Muscle of back (tissue), 13 donors: ENCODE measurements at places on chromosomes 3 and 15. TPM values are rescaled to one million over a fixed set of nuclear protein-coding genes. Genes with fewer than 3 reads are reported as not detected.

- DNase-seq = no peak
Measured at GRCh38 chr15:92829875-92830274, 70.2 kb upstream of the CHD2 start.

- DNase-seq = no peak
Measured at GRCh38 chr15:57591822-57592367, at the start of gene MYZAP. TSS of gene MYZAP (plus strand) at chr15:57591904. CDS start at chr15:57592035, 131 bp downstream.

HSPBAP1 gene
- polyA plus RNA-seq = 5.9 TPM

GRCh38 chr3:156274791-156275190 is 154.4 kb downstream of the KCNAB1 start:
- no peak for DNase-seq

GRCh38 chr15:85354461-85354860 is 25.9 kb upstream of the AKAP13 start:
- peak; percentile 23 for DNase-seq

- no peak for DNase-seq
Measured at GRCh38 chr3:198030726-198031125, 70.7 kb downstream of the LMLN start.

- DNase-seq = no peak
Measured at GRCh38 chr15:41881920-41882688, 11.7 kb downstream of the SPTBN5 start.

NRROS gene
- polyA plus RNA-seq = 5.6 TPM

SMAD6 gene
- 4.4 TPM for polyA plus RNA-seq

DNA sequence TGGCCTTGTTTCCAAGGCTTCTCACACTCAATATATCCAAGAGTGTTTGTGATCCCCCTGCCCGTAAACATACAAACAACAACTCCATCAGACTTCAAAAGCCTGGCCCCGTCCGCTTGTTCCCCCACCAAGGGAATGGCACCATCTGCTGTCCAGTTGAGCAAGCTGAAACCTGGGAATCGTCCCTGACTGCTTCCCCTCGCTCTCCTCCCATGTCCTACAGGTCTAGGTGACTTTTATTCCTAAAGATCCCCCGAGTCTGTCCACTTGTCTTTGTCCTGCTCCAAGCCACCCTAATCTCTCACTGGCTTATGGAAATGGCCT is 27.9 kb upstream of the FAM174B start:
- no peak for DNase-seq

ALCAM gene
- polyA plus RNA-seq = 44.3 TPM

- DNase-seq = no peak
Measured at GRCh38 chr3:45546126-45546620, 48.4 kb upstream of the LIMD1 start.

CFAP91 gene
- polyA plus RNA-seq = 0.27 TPM

FETUB gene
- polyA plus RNA-seq = not detected

GRCh38 chr3:125037498-125038150 is 18.2 kb downstream of the HEG1 start:
- no peak for DNase-seq

TNNC1 gene
- 605 TPM for polyA plus RNA-seq

GRCh38 chr3:129231331-129232119 is 17.9 kb upstream of the COPG1 start:
- DNase-seq = no peak

DNA sequence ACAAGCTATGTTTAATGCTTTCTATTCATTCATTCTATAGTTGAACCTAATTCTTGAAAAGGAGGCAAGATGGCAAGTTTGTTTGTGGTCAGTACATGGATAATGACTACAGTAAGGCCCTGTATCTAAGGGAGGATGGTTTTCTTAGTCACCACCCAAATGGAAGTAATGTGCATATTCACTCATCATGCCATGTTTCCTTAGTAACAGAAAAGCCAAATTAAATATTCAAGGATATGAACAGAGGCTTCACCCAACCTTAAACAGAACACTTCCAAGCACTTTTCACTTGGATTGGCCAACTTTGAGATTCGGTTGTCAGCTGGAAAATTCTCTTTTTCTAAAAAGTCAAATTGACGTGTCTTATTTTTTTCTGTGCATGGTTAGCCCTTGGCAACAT is 805.3 kb upstream of the LMCD1 start:
- DNase-seq = no peak

DNA sequence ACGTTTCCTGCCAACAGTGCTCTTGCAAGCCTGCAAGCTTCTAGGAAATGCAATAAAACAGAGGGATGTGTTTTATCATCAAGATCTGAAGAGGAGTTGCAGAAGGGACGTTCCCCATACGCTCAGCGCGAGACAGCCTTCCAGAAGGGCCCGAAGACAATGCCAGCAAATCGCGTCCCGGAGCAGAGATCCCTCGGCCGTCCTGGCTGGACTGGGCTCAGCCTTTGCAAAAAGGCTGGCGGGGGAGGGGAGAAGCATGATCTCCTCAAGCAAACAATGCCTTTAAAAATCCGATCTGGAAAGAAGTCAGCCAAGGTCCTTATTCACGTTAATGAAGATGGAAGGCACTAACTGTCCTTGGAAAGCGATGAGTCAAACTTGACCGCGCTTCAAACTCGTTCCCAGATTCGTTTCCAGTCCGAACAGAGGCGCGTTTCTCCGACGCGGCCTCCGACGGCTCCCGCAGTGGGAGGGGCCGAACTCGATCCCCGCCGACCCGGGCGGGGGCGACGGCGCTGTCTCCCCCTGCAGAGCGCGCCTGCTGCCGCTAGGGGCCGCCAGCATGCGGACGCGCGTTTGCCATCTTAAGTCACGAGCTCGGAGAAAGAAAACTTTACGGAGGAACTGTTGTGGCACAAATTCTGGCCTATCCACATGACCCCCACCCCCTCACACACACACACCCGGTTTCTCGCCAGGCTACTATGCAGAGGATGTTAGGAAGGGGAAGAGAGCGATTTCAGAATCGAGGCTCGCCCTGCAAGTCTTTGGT is 5.5 kb downstream of the BCL6 start:
- DNase-seq = peak; percentile 97

COLQ gene
- polyA plus RNA-seq = 27.1 TPM

- no peak for DNase-seq
Measured at GRCh38 chr3:13200465-13200864, 127.2 kb upstream of the IQSEC1 start.

- no peak for DNase-seq
Measured at GRCh38 chr15:99644913-99645542, 79.2 kb downstream of the MEF2A start.

- DNase-seq = no peak
Measured at GRCh38 chr3:194748225-194748624, 62.5 kb downstream of the FAM43A start.
